NCI-H2227 treated with DMSO at 0.1 percent for 48 hours (cell line): ENCODE measurements at places on chromosomes 1 and 21.

DNA sequence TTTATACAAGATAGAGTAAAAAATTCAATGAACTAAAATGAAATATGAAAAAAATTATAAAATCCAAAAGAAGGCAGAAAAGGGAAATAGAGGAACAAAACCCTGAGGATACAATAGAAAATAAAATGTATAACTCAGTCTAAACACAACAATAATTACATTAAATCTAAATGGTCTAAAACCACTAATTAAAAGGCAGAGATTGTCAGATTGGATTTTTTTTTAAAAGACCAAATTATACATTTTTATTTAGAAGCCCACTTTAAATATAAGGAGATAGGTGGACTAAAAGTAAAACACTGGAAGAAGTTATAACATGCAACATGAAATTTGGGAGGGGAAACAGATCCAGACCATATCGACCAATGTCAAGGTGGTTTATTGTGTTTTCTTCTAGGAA, 95.2 kb downstream of the CATSPERE start:
- DNase-seq = no peak

GRCh38 chr1:118960567-118961136, 27.5 kb downstream of the TBX15 start:
- DNase-seq = no peak

- DNase-seq = no peak
These were observed 15.2 kb upstream of the KCNQ4 start for GRCh38 chr1:40768146-40768990.

GRCh38 chr1:161722406-161722805, 1.1 kb downstream of the FCRLB start:
- DNase-seq = no peak

- DNase-seq = no peak
These were observed 6.4 kb upstream of the LGR6 start for GRCh38 chr1:202187041-202187671.

- no peak for DNase-seq
These were observed 15.3 kb upstream of the TRNAU1AP start for GRCh38 chr1:28537457-28538199.

DNA sequence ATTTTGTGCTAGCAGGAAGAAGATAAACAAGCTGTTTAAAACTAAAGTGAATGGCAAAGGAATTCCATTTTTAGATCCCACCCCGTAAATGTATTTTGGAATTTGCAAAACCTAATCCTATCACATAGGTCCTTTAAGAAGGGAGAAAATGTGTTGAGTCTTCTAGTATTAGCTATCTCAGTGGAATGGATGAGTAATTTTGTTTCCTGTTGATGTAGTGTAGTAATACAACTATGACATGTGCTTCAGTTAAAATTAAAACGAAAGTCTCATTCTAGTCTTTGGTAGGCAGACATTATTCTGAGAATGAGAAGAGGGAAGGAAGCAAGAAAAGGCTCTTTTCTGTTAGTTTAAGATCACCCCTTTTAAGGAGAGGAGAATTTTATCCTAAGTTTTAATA, 265.9 kb upstream of the C1orf105 start:
- no peak for DNase-seq

DNA sequence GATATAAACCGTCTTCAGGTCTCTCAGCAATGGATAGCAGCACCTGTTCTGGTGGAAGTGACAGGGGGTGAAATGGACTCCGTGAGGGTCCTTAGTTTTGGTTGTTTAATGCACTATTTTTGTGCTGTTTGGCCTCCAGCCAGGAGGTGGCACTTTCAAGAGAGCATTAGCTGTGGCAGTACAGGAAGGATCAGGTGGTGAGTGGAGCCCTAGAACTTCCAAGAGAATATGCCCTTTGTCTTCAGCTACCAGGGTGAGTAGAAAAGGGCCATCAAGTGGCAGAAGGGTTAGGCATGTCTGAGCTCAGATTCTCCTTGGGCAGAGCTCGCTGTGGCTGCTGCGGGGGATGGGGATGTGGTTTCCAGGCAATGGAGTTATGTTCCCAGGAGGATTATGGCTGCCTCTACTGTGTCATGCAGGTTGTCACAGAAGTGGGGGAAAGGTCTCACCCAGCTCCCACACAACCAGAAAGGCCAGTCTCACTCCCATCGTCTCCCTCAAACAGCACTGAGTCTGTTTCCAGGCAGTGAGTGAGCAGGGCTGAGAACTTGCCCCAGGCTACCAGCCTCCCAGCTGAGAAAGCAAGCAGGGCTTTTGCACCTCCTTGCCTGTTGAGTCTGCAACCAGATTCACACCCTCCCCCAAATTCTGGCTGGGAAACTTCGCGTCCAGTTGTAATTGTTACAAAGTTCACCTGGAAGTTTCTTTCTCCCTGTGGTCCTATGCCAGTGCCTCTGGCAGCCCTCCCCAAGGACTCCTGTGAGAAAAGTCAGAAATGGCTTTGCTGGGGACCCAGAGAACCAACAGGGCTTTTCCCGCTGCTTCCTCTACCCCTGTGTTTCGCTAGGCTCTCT, 39.1 kb upstream of the TTLL7 start:
- no peak for DNase-seq

DNA sequence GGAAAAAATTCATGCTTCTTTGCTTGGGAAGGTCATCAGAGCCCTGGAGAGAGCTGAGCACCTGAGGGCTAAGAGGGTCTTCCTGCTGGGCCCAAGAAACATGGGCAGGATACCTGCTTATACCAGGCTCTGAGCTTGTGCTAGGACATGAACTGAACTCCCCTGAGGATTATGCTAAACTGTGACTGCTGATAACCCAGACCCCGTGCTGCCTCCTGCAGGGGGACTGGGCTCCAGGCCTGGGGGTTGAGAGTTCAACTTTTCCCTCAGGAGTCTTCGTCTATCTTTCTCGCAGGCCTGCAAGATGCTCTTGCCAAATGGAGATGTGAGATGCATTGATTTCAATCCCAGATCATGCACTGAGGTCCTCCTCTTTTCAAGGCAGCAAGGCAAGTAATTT, 368.5 kb downstream of the HHAT start:
- no peak for DNase-seq

DNA sequence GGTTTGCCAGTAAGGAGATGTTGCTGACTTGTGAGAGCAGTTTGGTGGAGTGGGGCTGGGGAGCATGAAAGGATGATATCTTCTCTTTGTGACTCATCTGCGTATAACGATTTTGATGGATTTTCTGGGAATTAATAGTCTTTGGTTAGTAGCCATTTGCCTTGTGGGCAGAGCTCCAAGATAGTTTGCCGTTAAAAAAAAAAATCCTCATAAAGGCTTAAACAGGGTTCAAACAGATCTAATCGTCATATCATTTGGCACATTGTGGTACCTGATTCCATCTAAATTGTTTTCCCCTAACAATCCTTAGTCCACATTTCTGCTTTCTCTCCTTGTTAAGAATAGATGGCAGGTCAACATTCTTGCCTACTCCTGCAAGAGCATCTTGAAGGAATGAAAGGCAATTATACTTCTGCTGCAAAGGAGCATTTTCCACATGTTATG, 168.0 kb downstream of the PPP1R12B start:
- no peak for DNase-seq
